A172 (cell line): ENCODE measurements at places on chromosomes 3 and 15. TPM values are rescaled to one million over a fixed set of nuclear protein-coding genes. Genes with fewer than 3 reads are reported as not detected.

The SUSD5 gene
- total RNA-seq: 11.6 and 12.8 TPM in 2 replicates

The PRKCI gene
- total RNA-seq: 56.5 and 65.4 TPM in 2 replicates

The TMEM212 gene
- total RNA-seq: not detected in 2 replicates

The C15orf62 gene
- 0.09 and 0.31 TPM in 2 replicates for total RNA-seq

The WDR93 gene
- 0.17 TPM in 1 of 2 replicates, not detected in the other for total RNA-seq

The CATSPER2 gene
- 0.47 and 0.60 TPM in 2 replicates for total RNA-seq

The IL5RA gene
- total RNA-seq: not detected in 2 replicates

The GALNT15 gene
- total RNA-seq: not detected in 2 replicates

DNA sequence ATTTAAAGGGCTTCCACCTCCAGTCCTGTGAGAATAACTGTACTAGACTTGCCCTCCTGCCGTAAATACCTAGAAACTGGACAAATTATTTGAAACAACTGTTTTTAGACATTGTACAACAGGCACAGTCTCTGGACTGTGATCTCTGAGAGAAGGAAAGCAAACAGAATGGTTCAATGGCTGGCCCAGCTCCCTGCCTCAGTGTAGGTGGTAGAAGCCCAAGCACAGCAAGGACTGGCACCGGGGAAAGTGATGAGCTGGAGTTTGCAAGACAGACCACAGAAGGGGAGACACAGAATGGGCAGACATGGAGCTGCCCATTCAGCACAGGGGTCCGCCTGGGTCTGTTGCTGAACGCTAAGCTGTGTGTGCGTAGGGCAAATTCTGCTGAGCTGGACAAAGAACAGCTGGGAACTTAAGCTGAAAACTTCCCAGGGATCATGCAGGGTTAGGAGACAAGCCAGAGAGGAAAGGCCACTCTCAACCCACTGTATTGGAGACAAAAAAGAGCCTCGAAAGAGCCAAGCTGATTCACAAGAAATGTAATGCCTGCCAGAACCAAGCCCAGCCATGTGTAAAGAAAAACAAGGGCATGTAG is 52.6 kb upstream of the SEC61A1 start:
- DNase-seq: no peak

GRCh38 chr3:65856907-65857306 is 181.8 kb downstream of the MAGI1 start:
- DNase-seq: no peak

GRCh38 chr3:33392703-33393125 is 47.5 kb downstream of the UBP1 start:
- peak; percentile 97 for DNase-seq

- DNase-seq: no peak
These were observed 7.2 kb upstream of the SEC22A start for GRCh38 chr3:123194552-123194951.

DNA sequence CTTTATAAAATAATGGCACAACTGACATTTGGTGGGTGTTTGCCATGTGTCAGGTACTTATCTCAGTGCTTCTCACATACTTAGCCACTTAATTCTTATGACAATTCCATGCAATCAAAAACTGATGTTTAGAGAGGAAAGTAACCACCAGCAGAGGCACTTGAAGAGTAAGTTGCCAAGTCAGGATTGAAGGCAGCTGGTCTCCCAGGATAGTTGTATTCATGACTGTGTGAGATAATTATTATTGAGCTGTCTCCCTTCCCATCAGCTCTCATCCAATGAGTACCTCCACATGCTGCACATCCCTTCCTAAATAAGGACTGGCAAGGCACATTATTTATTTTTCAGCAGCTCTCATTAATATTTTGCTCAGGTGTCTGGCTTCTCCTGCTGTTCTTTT is 4.8 kb downstream of the VEPH1 start:
- DNase-seq: no peak

GRCh38 chr15:35323141-35323540 is 222.8 kb downstream of the DPH6 start:
- DNase-seq: no peak

DNA sequence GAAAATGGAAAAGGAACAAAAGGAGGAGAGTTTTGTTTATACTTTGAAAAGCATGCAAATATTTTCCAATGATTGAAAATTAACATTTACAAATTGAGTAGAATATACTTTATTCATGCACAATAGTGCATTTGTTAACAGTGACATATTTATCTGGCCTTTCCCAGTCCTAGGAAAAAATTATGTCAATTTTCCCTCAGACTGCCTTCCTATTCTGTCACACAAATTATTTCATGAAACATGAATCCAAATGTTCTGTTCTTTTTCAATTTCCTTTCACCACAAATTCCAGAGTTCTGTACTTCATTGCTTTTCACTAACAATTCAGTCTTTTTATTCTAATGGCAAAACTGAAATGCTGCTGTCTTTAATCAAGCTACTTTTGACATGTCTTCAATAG is 945.1 kb downstream of the ROBO1 start:
- DNase-seq: no peak

DNA sequence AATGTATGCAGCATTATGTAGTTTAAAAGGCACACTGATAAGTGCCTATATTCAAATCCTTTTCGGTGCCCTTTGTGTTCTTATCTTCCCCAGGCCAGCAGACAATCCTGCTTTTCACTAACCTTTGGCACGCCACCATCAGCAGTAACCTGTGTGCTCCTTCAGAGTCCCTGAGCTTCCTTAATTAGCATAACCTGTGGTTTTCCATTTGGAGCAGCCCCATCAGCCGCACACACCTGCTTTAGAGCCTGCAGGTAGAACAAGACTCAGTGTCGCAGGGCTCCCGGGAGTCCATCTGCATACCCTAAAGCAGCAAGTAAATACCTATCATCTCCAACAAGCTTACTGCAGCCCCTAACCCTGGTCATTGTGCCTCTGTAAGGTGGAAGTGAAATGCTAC is 755.1 kb downstream of the ROBO2 start:
- no peak for DNase-seq

DNA sequence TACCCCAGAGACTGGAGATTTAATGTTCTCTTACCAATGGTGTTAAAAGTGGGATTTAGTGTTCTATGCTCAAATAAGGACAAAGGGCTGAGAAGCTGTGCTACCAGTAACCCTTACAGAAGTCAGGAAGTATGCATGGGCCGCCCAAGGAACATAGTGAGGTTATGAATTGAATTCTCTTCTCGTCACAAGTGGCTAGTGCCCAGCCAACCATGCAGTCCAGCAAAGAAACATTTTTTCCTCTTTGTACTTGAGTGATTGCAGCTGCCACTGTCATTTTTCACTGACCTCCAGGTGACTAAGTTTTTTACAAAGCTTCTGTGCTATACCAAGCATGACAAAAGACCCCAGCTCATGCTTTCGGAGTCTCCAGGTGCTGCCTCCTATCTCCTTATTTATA is 110.6 kb upstream of the DCBLD2 start:
- DNase-seq: no peak

- DNase-seq: peak; percentile 59
These were observed 8.6 kb downstream of the CLEC3B start for GRCh38 chr3:45034612-45035252.
